ENCODE measurements at places on chromosomes 5 and 9.

GRCh38 chr9:136597141-136597885, 51.5 kb upstream of the NOTCH1 start:
- no peak for DNase-seq

GRCh38 chr9:69578026-69578425, 94.1 kb downstream of the APBA1 start:
- DNase-seq, result no peak

DNA sequence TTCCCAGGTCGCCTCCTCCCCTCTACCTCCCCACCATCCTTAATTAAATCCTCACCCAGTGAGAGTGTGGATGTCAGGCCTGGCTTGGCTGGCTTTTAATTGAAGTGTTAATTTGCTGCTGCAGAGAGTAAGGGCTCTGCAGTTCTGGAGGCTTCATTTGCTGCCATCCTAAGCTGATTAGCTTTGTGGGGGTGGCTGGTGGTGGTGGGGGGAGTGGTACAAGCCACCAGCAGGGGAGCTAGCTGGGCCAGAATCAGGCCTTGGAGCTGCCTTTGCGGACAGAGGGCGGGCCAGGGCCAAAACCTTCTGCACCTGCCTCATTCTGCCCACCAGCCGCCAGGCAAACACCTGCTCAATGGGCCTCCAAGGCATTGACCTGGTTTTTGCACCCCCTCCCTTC, 26.8 kb upstream of the TIFAB start:
- no peak for DNase-seq

GRCh38 chr5:82255844-82256243, 22.3 kb downstream of the RPS23 start:
- no peak for DNase-seq

DNA sequence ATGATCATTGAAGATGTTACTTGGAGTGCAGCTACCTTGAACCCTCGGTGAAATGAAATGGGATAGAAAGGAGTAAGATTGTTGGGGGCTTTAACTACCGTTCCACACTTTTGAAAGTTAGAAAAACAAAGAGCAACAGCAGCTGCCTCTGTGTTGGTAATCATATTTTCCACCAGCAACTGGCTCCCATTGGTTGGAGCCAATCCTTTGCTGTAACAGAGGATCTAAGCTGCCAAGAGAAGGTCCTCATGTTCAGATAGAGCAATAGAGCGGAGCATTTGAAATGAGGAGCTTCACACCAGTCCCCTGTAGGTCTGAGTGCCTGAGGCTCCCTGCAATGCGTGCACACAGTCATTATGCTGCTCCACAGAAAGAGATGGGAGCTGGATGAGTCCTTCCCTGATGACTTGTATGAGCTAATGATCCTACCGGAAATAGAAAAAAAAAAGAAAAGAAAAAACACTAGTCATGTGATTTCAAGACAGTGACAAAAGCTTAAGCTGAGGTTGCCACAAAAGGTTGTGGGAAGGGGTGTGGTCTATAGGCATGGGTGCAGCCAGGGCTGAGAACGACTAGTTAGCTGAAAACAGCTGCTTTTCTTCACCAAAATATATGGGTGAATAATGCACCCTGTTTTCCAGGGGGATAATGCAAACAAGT, 300.7 kb downstream of the MLLT3 start:
- DNase-seq, result no peak

DNA sequence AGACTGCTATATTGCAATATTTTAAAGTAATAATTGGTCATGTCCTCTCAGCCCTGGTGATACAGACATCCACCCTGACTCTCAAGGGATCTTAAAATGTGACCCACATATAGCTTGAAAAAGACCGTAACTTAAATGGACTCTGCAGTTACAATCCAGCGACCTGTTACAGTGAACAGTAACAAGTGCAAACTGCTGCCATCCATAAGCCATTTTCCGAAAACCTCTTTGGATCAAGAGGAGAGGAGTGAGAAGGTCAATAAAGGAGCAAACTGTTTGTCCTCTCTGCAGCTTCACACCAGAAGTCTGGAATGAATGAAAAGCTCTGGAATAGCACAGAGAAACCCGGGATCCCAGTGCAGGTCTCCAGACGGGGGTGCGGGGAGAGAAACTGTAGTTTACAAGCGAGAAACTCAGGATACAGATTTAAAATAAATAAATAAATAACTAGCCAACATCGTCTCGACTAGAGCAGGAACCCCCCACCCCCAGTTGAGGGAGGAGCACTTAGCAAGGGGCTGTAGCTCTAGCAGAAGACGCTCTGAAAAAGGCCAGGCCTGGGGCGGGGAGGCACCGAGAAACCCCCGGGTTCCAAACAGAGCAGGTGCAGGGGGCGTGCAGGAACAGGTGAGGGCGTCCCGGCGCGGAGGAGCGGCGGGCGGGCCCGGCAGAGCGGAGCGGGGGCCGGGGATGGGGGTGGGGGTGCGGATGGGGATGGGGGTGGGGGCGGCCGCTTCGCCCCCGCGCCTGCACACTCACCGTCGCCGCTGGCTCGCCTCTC, 572 bp downstream of the ZDHHC21 start:
- peak; percentile 9 for DNase-seq

- DNase-seq, result no peak
Measured at GRCh38 chr5:57054671-57055070, 102.7 kb upstream of the MIER3 start.

- no peak for DNase-seq
Measured at GRCh38 chr5:56673171-56673570, 142.2 kb upstream of the MAP3K1 start.

Data from AG10803 (cell line).